Fibroblast of skin of left quadriceps (primary cell): ENCODE measurements at places on chromosomes 7 and 10.

- no peak for DNase-seq
These were observed 1328.0 kb downstream of the GATA3 start for GRCh38 chr10:9382533-9382866.

GRCh38 chr7:110854166-110854565, 236.8 kb upstream of the LRRN3 start:
- DNase-seq: no peak

- DNase-seq: no peak
These were observed 224.2 kb upstream of the LYZL1 start for GRCh38 chr10:29064680-29065079.

GRCh38 chr7:90595801-90596670, at the start of gene CDK14:
TSS of gene CDK14 (plus strand) at chr7:90596321. CDS start at chr7:90596628, 307 bp downstream.
- no peak for DNase-seq

DNA sequence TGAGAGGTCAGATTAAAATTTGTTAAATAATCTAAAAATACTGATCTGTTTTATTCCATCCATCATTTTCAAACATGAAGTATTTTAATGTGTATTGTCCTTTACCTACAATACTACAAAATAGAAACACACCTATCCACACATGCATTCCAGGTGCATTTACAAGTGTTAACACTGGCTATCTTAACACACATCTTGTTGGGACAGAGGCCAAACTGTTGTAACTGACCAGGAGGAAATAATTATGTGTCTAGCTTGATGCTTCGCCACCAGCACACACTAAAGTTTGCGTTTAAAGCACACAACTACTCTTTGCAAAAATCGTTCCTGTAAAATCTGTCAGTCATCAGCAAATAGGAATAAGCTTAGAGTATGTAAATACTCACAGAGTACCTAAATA, 2.8 kb downstream of the PANK1 start:
- DNase-seq: no peak

DNA sequence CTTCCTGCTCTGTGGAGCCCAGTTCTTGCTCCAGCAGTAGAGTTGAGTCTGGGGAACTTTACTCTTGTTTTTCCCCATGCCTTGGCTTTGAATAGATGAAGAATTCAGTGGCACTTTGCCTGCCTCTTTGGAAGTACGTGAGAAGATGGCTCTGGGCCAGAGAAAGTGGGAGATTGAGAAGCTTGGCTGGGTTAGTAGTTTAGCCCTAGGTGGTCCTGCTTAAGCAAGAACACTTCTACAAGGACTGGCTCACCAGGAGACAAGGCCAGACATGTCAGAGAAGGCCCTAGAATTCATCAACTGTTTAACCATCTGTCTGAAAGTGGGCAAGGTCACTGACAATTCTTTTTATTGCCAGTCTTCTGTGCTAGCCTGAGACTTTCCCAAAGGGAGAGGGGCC, 410.3 kb downstream of the TYW1 start:
- no peak for DNase-seq

GRCh38 chr10:71209731-71210541, 2.4 kb upstream of the UNC5B start:
- DNase-seq: no peak

DNA sequence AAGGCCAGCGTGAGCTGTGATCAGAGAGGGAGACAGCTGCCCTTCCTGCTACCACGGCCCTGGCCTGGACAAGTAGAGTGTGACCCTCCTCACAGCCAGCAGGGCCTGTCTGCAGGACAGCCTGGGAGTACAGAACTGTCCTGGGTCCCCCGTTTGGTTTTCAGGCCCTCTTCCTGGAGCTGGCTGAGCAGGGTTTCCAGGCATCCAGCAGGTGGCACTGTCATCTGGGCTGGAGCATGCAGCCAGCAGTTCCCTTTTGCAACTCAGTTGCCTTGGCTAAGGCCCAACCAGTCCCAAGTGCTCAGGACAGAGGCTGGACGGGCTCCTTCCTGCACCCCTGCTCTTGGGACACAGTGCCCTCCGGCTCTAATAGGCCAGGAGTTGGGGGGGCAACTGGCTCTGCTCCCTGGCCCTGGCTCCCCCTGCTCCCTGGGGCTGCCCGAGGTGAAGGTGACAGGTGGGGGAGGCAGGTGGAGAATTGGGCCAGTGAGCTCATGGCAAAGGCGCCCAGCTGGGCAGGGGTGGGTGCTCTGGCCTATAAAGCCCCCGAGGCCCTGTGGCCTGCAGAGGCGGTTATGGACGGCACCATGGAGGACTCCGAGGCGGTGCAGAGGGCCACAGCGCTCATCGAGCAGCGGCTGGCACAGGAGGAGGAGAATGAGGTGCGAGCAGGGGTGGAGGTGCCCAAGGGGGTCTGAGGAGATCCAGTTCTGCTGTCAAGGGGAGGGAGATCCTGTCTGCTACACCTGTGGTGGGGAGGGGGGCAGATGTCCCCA, at the start of gene ANKRD2:
Gene ANKRD2, plus strand, starts transcription at position 566 of the 776 bp plus-strand sequence. Its CDS starts 10 bp downstream, at position 576.
- no peak for DNase-seq

DNA sequence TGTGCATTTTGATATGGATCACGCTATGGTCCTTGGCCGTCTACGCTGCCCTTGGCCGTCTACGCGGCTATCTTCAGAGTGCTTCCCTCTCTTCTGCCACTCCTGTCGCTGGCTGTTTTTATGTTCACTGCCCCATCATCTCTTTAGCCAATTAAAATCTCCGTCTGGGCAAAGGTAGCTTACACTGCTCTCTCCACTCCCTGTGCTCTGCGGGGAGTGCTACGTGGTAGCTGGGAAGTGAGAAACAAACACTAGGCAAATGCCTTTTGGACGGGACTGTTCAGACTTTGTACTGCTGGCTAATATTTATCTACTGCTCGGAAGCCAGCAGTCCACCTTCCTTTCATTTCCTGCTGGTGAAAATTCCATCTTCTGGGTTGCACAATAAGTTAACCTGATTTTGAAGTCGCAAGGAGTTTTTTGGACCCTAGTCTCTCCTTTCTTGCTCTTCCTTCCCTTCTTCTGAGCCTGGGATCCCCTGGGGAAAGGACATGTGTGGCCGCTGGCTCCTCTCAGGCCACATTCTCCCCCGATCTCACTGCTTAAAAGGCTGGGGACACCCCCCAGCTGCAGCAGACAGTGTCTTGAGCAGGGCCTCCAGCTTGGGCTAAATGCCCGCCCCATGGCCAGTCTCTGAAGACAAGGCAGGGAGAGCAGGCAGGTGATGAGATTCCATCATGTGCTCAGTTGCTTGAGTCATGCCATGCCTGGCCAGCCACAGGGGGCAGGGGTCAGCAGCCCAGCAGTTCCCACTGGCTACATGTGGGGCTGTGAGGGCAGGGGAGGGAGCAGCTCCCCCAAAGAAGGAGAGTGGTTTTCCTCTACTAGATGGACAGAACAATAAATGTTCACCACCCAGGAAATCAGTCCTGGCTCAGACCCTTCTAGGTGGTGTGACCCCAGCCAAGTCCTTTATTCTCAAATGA, 25.5 kb upstream of the RBM33 start:
- DNase-seq: no peak

GRCh38 chr10:96614515-96614914, 27.7 kb upstream of the TM9SF3 start:
- DNase-seq: peak; percentile 87

GRCh38 chr10:13195016-13195415, 33.7 kb downstream of the MCM10 start:
- no peak for DNase-seq

- no peak for DNase-seq
These were observed 9.7 kb upstream of the EDRF1 start for GRCh38 chr10:125709553-125710474.

DNA sequence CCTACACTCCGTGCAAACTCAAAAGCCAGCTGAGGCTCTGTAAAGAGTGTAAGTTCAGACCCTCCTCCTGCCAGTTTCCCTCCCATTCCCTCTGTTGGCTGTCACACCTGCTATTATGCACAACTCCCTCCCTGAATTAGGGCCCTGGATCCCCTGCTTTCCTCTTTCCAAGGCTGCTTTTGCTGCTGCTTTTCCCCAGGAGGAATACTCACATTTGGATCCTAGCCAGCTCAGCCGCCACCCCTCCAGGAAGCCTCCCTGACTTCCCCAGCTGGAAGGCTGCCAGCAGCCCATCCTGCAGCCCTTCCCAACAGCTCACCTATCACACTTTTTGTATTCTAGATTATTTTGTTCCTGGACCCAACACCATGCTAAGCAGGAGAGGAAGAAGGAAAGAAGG, 40.9 kb upstream of the WDR11 start:
- no peak for DNase-seq

DNA sequence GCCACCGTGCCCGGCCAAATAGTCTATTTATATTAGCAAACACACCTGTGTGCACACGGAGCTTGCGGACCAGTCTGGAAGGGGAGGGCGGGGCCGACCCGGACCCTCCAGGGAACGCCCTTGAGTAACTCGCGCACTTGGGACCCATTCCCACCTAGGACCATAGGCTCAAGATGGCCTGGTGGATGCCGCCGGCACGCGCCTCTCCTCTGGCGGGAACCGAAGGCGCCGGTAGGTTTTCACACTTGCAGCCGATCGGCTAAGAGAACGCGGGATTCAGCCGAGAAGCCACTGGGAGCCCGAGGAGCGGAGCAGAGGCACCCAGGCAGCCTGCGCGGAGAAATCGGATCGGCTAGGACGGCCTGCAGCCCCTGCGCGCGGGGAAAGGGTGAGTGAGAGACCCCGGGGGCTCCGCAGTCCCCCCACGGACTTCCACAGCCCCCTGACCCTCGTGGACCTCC, 18.9 kb downstream of the IFT22 start:
- DNase-seq: no peak

GRCh38 chr7:1531979-1532455, 1.5 kb downstream of the MAFK start:
- no peak for DNase-seq

GRCh38 chr7:148153616-148154284, 436.8 kb upstream of the C7orf33 start:
- no peak for DNase-seq

GRCh38 chr10:82778908-82779307, 903.9 kb downstream of the NRG3 start:
- no peak for DNase-seq
